ENCODE measurements at places on chromosomes 12 and 14. TPM values are rescaled to one million over a fixed set of nuclear protein-coding genes. Genes with fewer than 3 reads are reported as not detected.

Gene KLHDC1
- 7.5 TPM for polyA plus RNA-seq

Gene GPR84
- polyA plus RNA-seq: 0.15 TPM

Gene KRT8
- polyA plus RNA-seq: 223 TPM

Gene CABP1
- 7.7 TPM for polyA plus RNA-seq

Gene MYO1H
- polyA plus RNA-seq: 1.7 TPM

Gene CLEC4C
- 0.23 TPM for polyA plus RNA-seq

Gene SLCO1B1
- polyA plus RNA-seq: not detected

Gene OLR1
- 1.3 TPM for polyA plus RNA-seq

Gene LPAR5
- polyA plus RNA-seq: 0.91 TPM

Gene PTGER2
- polyA plus RNA-seq: 5.4 TPM

Gene SLC4A8
- 6.2 TPM for polyA plus RNA-seq

Gene TMEM253
- polyA plus RNA-seq: 1.3 TPM

DNA sequence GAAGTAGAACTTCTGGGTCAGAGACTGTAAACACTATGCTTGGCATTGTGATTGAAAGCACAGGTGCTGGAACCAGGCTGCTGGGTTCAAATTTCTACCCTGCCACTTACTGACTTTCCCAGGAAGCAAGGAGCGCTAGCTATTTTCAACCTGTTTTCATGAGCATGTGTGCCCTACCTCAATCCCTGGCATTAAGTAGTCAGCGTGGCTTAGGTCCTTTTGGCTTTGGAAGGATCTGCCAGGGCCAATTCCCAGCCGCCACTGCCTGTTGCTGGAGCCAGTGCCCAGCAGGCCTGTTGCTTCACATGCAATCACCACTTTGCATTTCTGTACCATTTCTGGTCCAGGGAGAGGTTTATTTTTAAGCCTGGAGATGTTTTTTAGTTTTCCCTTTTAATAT is 196.3 kb downstream of the TRHDE start:
- no peak for DNase-seq

DNA sequence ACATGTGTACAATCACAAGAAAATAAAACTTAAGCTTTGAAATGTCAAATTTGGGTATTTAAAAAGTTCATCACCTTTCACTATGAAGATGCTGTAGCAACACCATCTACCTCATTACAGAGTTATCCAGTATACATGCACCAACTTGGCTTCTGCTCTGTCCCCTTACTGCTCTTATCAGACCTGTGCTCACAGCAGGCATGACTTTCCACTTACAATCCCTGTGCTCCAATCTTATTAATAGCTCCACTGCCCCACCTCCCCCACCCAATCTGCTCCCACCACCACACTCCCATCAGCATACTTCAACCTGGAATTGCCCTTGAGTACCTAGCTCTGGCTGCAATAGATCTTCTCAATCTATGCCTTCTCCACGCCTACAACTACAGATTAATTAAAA is 13.3 kb downstream of the GALC start:
- DNase-seq: no peak

- DNase-seq: no peak
These were observed 136.8 kb downstream of the CALM1 start for GRCh38 chr14:90533591-90534021.

GRCh38 chr12:5710260-5710878 is 234.7 kb downstream of the ANO2 start:
- DNase-seq: no peak

DNA sequence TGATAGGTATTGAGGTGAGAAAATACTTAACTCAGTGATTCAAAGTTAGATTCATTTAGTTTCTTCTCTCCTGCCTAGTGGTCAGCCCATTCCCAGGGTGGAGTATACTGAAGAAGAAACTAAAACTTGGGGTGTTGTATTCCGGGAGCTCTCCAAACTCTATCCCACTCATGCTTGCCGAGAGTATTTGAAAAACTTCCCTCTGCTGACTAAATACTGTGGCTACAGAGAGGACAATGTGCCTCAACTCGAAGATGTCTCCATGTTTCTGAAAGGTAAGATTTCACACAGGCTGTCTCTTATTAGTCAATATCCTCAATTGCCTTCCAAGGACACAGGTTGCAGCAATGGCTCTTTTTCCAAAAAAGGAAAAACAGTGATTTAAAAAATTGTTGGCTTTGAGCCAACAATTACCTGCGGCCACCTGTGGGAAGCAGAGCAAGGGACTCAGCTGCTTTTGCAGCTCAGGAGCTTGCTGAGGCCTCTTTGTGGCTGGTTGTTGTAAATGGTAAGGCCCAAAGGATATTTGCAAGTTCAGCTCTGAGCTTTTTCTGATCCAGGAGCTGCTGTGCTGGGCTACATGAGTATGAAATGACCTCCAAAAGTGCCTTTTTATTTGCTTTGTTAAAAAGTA is 33.9 kb downstream of the TPH2 start:
- DNase-seq: no peak

DNA sequence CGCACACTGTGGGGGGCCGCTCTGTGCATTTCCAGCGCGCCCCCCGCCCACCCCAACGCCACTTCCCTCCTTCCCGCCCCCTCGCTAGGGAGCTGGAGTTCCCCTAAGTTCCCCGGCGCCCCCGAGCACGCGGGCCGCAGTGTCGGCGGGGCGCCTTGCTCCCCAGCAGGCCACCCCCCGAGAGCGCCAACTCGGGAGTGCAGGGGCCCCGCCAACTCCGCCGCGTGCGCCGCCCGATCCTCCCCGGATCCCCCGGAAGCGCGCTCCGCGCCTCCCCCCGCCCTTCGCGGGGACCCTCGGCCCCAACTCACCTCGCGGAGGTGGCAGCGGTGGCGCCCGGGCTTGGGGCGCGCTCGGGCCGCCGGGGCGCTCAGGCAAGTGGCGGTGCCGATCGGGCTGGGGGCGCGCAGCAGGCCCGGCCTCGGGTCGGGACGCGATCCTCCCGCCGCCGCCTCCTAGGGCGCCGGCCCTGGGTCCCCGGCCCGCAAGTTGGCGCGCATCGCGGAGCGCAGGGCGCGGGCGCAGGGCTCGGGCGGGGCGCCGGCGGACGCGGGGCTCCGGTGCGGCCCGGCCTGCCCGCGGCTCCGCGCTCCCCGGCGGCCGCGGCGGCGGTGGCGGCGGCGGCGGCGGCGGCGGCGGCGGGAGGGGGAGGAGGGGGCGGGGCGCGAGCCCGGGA is at the start of gene NCOR2:
TSS of gene NCOR2 (minus strand) at position 616 of the 676 bp plus-strand sequence. CDS start 72,361 bp downstream, outside the sequence.
- no peak for DNase-seq

DNA sequence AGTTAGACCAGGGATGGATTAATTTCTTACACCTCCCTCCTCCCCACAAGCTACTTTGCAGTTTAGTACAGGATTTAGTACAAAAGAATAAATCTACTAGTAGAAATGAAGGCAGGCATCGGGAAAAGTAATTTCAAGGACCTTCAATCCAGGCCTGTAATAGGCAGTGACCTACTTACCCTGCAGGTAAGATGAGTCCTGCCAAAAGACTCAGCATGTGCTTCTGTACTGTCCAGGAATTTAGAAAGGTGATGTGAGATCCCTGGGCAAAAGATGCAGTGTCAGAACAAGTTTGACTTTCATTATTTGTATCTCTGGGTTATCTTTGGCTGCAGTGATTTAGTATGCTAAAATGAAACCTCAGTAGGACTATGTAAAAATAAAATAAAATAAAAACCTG is 403.0 kb downstream of the NOVA1 start:
- no peak for DNase-seq

GRCh38 chr12:104643819-104644669 is 187.3 kb downstream of the CHST11 start:
- DNase-seq: no peak

- no peak for DNase-seq
These were observed 6.5 kb upstream of the OTX2 start for GRCh38 chr14:56816574-56817391.

DNA sequence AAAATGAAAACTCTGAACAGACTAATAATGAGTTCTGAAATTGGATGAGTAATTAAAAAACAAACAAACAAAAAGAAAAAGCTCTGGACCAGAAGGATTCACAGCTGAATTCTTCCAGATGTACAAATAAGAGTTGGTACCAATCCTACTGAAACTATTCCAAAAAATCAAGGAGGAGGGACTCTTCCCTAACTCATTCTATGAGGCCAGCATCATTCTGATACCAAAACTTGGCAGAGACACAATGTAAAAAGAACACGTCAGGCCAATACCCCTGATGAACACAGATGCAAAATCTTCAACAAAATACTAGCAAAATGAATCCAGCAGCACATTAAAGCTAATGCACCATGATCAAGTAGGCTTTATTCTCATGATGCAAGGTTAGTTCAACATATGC is 183.9 kb upstream of the CNOT2 start:
- DNase-seq: no peak

DNA sequence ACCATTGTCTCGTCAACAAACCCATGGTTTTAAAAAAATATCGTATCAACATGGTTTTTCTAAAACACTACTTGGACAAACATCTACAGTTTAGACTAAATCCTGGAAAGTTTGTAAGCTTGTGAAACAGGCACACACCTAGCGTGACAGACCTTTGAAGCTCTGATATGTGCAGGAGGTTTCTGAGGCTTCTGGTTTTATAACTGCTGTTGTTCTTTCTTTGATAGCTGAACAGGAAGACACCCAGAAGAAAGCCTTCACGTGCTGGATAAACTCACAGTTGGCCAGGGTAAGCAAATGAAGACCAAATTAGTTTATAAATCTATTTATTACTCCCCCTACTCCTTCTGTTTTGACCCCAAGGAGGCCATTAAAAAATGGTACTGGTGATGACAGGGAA is 87.6 kb downstream of the SYNE2 start:
- DNase-seq: no peak

DNA sequence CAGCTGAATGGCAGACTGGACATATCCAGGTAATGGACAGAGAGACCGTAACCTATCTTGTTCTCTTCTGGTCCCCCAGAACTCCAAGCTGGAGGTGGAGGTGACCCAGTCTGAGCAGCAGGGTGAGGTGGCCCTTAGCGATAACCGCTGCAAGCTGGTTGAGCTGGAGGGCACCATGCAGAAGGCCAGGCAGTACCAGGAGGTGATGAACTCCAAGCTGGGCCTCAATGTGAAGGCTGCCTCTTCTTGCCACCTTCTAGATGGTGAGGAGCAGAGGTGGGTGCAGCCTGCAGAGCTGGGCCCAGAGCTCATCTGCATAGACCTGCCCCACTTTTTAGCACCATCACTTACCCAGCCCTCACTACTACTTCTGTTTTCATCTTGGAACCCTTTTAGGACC is 7.2 kb upstream of the KRT86 start:
- DNase-seq: no peak

DNA sequence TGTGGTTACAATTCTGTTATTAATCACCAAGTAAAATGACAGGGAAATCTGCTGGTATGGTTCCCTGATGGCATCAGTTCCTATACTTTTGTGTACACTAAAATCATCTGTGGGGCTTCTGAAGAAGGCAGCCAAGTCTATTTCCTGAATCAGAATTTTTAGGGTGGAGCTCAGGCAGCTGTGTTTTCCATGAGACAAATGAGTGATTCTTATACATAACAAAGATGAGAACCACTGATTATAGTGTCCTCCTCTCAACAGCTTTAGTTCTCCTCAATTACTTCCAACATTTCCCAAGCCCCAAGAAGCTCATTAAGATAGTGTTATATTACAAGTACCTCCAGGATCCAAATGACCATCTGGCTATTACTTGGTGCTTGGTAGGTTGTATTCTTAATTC is 64.5 kb upstream of the USP44 start:
- DNase-seq: no peak

DNA sequence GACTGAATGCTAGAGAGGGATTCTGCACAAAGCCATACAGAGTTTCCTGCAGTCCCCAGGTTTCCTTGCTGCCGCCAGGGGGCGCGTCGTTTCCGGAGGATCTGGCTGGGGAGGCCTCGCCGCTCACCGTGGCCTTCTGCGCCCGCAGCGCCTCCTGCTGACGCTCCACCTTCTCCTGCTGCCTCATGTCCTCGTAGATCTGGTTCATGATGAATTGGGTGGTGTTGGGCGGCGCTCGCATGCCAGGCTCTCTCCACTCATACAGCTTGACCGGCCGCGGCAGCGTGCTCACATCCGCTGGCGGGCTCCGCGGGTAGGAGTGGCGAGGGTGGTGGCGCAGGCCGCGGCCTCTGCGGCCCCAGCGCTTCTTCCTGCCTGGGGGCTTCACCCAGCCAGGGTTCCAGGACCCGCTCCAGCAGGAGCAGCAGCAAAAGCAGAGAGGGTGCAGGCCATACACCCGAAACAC is 987 bp downstream of the CCER1 start:
- DNase-seq: no peak

DNA sequence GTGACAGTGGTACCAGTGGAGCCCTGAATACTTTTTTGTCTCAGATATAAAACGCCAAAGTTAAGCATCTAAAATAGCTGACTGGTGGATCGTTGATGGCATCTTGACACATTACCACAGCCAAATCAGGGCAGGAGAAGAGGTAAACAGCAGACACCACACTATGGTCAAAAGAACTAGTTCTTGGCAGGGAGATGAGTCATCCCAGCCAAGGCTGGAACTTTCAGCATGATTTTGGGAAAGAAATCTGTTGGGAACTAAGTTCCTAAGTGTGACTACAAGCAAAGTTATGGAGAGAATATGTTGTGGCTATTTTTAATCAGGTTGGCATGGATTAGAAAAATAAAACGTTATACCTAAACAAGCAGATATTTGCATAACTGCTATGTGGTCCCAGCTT is 36.9 kb downstream of the LGR5 start:
- DNase-seq: no peak

DNA sequence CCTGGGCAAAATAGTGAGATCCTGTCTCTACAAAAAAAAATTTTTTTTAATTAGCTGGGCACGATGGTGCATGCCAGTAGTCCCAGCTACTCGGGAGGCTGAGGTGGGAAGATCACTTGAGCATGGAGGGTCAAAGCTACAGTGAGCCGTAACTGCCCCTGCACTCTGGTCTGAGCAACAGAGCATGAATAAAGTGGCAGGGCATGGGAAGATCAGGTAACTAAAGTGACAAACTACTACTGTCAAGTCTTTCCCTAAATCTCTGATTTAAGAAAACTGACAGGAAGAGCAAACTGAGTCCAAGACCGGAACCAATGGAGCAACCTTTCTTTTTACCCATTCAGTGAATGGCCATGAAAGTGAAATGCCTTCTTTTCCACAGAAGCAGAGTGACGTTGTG is 10.8 kb downstream of the DCAF5 start:
- DNase-seq: peak; percentile 26

- peak; percentile 32 for DNase-seq
These were observed 142.8 kb downstream of the SLC8A3 start for GRCh38 chr14:70045844-70046535.

DNA sequence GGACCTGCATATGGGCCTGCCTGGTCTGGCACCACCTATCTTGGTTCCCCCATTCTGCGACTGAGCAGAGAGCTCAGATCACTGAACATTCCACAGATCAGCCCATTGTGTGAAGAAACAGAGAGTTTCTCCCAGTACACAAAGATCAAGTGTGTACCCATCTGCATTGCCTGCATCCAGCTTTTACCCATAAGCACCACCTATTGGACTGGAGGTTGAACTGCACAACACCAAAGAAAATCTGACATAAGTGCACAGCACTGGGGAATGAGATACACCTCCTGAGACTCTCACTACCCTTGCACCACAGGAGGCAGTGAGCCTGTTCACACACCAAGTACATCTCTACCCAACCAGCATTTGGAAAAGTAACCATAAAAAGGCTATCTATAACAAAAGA is 362.6 kb upstream of the CLEC14A start:
- DNase-seq: no peak

GRCh38 chr12:125988545-125988944 is 923.3 kb downstream of the AACS start:
- DNase-seq: no peak

GRCh38 chr14:67228325-67228984 is 12.8 kb upstream of the PALS1 start:
- no peak for DNase-seq

- DNase-seq: no peak
These were observed 221.5 kb downstream of the KCNC2 start for GRCh38 chr12:74988156-74988555.

All from left kidney (tissue), 8 donors.